Suppressor macrophage (primary cell): ENCODE measurements at places on chromosomes 1 and 21.
A peak's percentile ranks its signal among the peaks of the same experiment; 100 is the strongest.

DNA sequence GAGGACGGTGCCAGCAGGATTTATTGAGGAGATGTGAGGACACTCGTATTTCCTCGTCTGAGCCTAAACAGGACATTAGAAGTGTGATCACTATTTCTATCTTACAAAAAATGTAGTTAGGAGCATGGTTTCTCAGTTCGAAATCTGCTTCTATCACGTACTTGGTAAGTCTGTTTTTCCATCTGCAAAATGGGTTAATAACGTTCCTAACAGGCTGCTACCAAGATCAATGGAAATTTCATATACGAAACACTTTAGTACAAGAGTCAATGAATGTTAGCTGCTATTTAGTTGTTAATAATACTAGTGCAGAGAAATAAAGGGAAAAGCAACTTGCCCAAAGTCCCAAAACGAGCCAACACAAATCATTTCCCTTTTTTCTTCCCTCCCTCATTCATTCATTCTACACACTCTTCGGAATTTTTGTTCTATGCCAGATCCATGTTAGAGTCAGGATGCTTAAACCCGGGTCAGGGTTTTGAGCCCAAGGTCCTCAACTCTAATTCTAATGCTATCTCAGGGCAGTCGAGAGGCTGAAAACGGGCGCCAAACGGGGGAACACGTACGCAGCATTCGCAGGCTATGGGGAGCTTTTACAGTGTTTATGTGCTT lies 608 bp downstream of the SNRNP40 start:
- DNase-seq = no peak

DNA sequence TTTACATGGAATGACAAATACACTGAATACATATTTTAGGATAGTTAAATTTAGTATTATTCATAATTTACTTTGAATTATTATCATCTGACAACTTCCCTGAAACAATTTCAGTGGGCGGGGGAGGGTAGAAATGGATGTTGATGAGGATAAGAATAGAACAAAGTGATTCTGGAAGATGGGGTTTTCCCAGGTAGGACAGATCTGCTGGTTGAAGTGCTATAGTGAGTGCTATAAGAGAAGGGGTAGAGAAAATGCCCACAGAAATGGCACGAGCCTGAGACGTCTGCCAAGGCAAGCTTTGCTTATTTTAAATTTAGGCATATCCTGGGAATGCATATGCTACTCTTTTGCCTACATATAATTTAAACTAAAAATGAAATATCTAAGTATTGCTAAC lies 3.2 kb downstream of the CFH start:
- no peak for DNase-seq

GRCh38 chr1:31795801-31796621 lies 19.8 kb downstream of the SPOCD1 start:
- peak; percentile 37 for DNase-seq

GRCh38 chr1:158126425-158126824 lies 54.3 kb upstream of the CD1D start:
- DNase-seq = no peak

GRCh38 chr1:94734963-94735901 lies 84.9 kb upstream of the SLC44A3 start:
- peak; percentile 79 for DNase-seq

GRCh38 chr1:206065547-206066145 lies 12.7 kb downstream of the RHEX start:
- DNase-seq = peak; percentile 49

DNA sequence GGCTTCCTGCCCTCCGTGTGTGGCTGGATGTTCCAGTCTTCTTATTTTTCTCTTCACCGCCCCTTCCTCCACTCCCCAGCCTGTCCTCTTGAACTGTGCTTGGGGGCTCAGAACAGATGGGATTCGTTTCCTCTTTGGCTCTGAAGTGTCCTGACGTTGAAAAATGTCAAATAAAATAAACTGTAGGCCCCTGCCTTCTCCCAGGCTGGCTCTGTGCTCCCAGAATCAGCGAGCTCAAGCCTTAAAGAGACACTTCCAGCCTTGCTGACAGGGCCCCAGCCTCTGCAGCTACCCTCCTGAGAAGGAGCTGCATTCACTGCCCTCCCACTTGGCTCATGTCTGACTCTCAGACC lies 104.2 kb upstream of the IPO9 start:
- no peak for DNase-seq

- no peak for DNase-seq
Measured at GRCh38 chr1:227774821-227775661, 39.8 kb downstream of the SNAP47 start.

GRCh38 chr1:167762061-167762746 lies 40.4 kb downstream of the MPZL1 start:
- DNase-seq = no peak
